Stimulated activated CD8-positive, alpha-beta memory T cell treated with anti-CD3 and anti-CD28 coated beads, Interleukin-7, amount 100 ng/mL, for 48 hours (primary cell): ENCODE measurements at places on chromosomes 6 and 20.
A peak's percentile ranks its signal among the peaks of the same experiment; 100 is the strongest.

DNA sequence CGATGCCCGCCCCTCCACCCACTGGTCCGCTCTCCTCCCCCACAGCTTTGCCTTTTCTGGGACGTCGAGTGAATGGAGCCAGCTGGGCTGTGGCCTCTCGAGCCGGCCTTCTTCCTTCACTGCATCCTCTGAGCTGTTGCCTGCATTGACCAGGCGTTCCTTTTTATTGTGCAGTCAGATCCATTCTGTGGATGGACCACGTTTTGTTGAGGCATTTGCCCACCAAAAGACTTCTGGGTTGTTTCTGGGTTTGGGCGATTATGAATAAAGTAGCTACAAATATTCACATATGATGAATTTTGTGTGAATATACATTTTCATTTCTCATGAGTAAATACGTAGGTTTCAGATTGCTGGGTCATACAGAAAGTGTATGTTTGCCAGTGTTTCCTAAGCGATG is 9.9 kb downstream of the NTSR1 start:
- DNase-seq: no peak

DNA sequence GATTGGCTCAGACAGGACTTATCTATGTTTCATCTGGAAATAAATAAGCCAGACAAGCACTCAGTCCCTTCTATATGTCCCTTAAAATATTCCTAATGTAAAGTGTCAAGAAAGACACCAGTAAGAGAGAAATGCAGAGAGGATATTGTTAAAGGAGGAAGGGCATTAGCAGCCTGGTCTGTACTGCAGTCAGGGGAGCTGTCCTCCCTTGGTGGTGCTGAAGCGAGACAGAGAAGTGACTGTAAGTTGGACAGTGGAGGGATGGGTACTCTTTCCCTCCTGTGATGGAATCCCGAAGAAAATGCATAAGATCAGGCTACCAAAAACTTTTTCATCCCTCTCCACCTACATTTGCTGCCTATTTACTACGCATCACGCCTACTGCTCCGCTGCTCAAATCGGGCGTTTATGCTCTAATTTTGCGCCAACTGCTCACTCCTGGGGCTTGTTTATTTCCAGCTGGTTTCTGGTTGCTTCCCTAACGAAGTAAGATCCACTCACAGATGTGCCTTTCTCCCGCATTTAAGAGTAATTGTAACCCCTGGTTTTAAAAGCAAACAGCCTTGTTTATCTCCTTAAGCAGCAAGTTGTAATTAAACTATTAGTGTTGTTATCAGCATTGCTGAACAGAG is 35.2 kb downstream of the PHACTR1 start:
- no peak for DNase-seq

- DNase-seq: no peak
Observed at GRCh38 chr6:130407032-130407431, 41.2 kb downstream of the TMEM200A start.

GRCh38 chr6:50198245-50198644 is 148.5 kb upstream of the DEFB112 start:
- no peak for DNase-seq

DNA sequence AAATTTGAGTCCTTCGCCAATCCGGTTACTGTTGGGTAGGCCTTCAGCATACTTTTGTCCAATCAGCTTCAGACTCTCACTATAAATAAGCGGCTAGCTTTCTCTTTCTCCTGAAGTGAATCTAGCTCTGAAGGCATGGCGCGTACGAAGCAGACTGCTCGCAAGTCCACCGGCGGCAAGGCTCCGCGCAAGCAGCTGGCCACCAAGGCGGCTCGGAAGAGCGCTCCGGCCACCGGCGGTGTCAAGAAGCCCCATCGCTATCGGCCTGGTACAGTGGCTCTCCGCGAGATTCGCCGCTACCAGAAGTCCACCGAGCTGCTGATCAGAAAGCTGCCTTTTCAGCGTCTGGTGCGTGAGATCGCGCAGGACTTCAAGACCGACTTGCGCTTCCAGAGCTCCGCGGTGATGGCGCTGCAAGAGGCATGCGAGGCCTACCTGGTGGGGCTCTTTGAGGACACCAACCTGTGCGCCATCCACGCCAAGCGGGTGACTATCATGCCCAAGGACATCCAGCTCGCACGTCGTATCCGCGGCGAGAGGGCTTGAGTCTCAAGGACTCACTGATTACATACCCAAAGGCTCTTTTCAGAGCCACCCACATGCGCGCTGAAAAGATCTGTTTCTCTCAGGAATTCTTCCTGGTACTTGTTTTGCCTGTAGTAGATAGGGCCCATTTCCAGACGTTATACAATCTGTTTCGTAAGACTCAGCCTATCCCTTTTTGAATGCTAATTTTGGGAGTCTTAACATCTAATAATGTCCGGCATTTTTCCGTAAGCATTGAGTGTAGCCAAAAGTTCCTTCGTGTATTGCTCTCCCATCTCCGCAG is 102.0 kb downstream of the OR2B2 start:
- DNase-seq: peak; percentile 59

DNA sequence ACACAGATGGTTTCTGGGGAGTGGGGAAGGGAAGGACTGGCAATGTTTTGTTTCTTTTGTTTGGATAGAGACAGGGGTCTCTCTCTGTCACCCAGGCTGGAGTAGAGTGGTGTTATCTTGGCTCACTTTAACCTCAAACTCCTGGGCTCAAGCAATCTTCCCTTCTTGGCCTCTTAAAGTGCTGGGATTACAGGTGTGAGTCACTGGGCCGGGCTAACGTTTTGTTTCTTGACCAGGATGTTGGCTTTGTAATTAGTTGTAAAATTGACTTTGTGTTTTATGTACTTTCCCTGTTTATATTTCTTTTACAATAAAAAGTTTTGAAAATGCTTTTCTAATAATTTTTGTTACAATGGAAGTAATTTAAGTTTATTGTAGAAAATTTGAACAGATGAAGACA is 10.9 kb downstream of the SPATS1 start:
- DNase-seq: no peak
